ENCODE measurements at places on chromosomes 5 and 9.

GRCh38 chr9:92422611-92423338 lies 1.5 kb downstream of the OMD start:
- no peak for DNase-seq

- DNase-seq, result peak; percentile 48
These were observed 29.7 kb downstream of the SHB start for GRCh38 chr9:38039090-38039906.

GRCh38 chr5:167332309-167332708 lies 959.1 kb upstream of the WWC1 start:
- DNase-seq, result no peak

DNA sequence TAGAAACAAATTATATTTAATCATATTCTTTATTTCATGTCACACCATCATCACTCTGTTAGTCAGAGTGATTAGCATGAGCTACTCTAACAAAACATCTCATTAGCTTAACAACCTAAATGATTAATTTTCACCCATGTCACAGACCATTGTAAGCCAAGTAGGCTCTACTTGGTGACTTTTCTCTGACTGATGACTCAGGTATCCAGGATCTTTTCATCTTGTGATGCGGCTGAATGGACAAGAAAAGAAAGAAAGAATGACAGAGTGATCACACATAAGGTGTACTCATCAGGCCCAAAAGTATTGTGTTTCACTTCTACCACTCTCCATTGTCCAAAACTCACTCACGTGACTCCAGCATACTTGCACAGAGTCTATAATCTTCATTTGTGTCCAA lies 299.3 kb downstream of the ANXA1 start:
- DNase-seq, result no peak

- DNase-seq, result no peak
These were observed 162.8 kb downstream of the GABRG2 start for GRCh38 chr5:162230348-162230747.

DNA sequence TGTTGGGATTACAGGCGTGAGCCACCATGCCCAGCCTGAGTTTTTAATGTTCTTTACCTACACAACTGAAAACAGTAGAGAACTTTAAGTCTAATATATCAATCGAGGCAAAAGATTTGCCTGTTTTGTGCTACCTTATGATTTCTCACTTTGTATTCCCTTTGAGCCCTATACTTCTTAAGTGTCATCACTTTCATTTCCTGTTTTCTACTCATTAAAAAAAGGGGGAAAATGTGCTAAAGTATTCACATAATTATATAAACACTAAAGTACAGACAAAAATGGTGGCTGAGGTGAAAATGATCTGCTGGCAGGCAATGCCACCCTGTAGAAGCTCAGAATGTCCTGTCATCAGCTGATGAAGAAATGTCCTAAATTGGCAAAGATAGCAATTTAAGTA lies 23.6 kb downstream of the ATG10 start:
- no peak for DNase-seq

All from lung microvascular endothelial cell (primary cell).